ENCODE measurements at places on chromosomes 13 and 19.

DNA sequence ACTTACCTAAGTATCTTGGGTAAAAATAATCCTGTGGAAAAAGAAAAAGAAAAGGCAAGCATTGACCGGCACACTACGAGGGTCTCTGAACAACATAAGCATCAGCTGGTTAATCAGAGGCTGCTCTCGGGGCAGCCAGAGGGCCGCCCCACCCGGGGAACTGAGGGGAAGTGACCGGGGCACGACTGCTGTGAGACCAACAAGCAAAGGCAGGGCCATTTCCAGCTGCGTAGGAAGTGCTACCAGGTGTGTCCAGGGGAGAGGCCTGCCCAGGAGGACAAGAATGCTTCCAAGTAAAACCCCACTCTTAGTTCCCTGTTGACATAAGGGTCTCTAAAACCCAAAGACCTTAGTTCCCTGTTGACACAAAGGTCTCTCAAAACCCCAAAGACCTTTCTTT is 15.9 kb downstream of the GAS6 start:
- DNase-seq: no peak

DNA sequence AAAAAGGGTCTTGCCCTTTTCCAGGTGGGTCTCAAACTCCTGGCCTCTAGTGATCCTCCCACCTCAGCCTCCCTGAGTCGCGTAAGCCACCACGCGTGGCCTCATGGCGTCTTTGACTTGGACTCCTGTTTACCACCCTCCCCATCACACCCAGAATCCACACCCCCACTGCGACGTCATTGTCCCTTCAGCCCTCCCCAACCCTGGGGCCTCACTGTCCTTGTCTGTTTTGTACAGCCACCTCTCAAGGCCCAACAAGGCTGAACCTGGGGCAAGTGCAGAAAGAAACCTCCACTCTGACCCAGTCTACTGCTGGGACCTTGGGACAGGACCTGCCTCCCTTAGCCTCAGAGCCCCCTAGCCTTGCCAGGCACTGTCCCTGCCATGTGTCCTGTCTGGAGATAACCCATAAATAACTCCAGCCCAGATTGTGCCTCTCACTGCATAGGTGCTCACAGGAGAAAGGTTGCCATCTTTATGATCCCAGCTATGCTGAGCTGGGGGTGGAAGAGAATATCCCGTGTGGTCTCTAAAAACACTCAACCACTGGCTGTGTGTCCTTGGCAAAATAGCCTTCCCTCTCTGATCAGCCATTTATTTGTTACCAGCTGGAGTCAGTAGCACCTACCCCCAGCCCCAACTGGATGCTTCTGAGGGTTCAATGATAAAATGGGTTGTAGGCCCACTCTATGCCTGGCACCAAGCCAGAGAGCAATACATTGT is 1.8 kb upstream of the IFI30 start:
- no peak for DNase-seq

- DNase-seq: no peak
Measured at GRCh38 chr13:40125336-40125735, 469.9 kb downstream of the COG6 start.

GRCh38 chr13:112115403-112116091 is 48.6 kb downstream of the SOX1 start:
- no peak for DNase-seq

DNA sequence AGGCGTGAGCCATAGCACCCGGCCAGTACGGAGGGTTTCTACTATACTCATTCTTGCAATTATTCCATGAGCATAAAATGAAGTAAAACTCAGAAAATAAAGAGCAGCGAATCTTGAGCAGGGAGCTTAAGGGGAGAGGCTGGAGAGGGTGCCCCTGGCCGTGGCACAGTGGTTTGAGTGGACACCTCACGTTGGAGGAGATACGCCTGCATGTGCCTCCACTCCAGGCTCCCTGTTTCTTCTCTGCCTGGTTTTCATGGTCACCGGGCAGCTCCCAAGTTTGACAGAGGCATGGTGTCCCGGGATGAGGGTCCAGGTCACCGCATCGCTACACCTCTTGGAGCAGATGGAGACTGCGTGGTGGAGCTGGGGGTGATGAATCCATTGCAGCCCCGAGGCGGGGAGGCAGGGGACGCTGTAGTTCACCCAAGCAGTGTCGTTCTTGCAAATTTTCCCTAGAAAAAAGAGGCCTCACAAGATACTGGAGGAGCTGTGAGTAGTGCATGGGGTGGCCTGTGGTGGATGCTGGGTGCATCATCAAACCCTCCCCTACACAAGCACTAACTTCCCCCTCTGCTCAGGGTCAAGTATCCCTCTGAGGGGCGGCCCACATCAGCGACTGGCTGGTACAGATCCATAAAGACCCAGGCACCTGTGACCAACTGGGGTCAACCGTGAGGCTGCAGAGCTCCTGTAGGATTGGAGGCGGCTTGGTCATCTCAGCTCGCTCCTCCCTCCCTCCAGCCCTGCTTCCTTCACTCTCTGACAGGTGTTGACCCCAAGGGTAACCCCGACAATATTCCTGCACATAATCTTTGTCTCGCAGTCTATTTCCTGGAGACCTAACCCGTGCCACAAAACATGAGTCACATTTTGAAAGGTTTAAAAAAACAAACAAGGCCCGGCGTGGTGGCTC is 3.6 kb upstream of the MIER2 start:
- DNase-seq: peak; percentile 15

DNA sequence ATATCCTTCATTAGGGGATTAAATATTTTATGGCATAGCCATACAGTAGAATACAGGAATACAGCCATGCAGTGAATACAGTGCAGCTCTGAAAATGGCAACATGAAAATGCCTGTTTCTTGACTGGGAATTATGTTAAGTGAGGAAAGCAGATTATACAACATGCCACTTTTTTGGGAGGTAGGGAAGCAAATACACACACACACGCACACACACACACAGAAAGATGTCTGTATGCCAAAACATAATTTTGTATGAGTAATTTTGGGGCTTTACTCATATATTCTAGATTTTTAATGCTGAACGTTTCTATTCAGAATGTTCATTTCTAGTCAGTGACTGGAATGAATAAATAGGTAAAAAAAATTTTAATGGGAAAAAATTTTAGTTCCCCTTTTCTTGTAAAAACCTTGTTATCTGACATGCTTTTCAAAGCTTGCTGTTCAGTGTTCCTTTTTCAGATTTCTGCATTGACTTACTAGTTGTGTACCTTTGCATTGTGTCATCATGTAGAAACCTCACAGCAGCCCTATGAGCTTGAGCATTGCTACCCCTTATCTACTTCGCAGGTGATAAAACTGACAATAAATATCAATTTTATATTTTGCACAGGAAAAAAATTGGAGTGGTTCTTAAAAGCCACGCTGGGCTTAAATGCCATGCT is 7.8 kb downstream of the GPR183 start:
- DNase-seq: no peak

DNA sequence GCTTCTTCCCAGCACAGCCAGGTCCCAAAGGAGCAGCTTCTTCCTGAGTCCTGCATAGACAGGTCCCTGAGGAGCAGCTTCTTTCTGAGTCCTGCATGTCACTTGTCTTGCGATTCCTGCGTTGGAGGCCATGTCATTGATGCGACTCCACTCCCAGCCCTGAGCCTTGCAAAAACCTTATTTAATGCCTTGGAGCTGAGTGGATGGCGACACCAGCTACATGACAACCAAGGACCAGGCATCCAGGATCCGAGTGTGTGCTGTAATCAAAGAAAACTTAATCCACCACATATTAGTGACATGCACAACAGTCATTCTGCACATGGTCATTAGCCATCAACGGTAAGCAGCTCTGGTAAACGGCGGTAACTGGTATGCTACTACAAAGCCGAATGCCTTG is 315.8 kb downstream of the TEX29 start:
- no peak for DNase-seq

GRCh38 chr19:13087295-13087694 is 15.4 kb downstream of the LYL1 start:
- DNase-seq: no peak

DNA sequence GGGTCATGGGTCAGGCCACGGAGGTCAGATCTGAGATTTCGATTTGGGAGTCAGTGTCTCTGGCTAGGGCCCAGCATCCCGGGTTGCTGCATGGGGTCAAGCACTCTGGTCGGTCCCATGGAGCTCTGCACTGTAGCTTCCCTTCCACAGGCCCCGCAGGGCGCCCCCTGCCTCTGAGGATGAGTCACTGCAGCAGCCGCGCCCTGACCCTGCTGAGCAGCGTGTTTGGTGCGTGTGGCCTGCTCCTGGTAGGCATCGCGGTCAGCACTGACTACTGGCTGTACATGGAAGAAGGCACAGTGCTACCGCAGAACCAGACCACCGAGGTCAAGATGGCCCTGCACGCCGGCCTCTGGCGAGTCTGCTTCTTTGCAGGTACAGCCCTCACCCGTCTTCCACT is 3.6 kb downstream of the CACNG7 start:
- no peak for DNase-seq

DNA sequence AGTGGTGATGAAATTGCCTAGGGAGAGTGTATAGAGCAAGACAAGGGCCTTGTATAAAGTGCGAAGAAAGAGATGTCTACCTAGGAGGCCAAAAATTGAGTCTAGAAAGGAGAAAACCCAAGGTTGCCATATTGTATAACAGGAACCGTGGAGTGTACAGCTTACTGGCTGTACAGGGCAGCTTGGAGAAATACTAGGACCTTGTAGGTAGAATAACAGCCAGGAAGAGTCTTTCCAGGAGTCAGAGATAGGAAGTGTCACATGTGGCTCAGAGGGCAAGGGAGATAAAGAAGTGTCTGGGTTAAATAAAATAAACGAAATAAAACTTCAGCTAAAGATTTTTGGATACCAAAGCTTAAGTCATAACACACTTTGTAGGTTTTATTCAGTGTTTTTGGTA is 12.4 kb downstream of the CDK8 start:
- no peak for DNase-seq

GRCh38 chr13:71513411-71514033 is 353.5 kb downstream of the DACH1 start:
- DNase-seq: no peak

DNA sequence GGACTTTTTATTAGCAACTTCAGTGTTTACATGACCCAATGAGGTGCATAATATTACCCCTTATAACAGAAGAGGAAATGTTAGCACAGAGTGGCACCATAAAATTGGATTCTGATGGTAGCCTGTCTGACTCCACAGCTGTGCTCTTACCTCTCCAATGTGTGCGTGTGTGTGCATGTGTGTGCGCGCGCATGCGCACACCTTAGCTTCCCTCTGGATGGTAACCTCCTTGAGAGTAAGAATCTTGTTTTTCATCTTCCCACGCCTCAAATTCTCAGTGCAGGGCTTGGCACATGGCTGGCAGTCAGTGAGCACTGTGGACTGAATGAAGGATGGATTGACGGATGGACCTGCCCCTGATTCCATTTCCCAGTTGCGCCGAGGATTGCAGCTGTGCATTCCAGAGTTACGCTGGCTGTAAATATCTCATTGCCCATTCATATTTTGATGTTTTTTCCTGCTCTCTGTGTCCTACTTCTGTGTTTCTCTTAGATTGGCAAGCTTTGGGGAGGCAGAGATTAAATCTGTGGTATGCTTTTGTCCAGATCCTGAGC is 99.2 kb upstream of the WASF3 start:
- no peak for DNase-seq

GRCh38 chr19:10829967-10830366 is 6.0 kb downstream of the TMED1 start:
- no peak for DNase-seq

- DNase-seq: peak; percentile 83
Measured at GRCh38 chr19:58513694-58514563, 2.1 kb upstream of the SLC27A5 start.

- DNase-seq: no peak
Measured at GRCh38 chr13:24254146-24254841, 55.1 kb upstream of the C1QTNF9 start.

DNA sequence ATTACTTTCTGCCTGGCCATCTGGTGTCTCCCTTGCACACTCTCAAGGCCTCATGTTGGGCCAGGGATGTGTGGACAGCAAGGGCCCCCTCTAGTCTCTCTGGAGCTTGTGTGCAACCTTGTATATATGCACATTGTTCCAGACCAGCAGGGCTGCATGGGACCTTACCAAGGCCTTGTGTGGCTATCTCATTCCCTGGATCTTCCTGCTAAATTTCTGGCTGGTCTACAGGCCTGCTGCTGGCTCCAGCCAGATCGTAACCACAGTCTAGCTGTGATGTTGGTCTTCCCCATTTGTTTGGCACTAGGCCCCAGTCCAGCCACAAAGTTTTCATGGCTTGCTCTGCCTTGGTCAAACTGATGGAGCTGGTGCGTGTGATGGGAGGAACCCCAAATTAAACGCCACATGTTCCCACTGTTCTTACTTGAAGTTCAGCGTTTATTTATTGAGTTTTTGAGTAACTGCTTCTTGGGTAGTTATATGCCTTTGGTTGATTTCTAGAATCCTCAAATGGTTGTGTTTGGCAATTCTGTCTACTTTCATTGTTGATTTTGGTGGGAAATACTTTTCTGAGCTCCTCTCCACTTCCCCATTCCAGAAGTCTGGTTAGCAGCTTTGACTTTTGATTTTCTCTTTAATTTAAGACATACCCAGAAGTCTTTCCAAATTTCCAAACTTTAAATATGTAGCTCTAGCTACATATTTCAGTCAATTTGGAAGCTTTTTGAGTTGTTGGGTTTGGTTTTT is 56.4 kb downstream of the SIPA1L3 start:
- peak; percentile 50 for DNase-seq

DNA sequence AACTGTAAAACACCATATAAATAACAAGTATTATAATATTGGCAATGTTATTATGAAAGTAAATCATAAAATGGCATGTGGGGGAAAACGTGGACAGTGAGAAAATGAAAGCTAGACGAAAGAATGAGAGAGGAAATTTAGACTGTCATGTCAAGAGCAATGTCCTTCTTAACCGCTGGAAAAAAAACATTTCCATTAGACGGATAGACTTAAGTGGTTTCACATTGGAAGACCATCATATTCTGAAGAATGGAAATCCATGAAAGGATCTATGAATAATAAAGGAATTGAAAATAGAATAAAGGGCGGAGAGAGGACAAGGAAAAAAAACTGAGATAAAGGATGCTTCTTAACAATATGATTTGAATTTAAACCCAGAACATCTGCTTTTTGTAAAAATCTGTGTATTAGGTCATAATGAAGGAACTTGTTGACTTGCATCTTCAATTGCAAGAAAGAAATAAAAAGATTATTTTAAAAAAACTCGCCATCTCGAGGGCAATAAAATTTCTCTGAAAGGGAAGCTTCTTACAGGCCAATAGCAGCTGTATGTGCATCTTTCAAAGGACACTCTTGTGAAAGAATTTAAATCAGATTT is 90.6 kb downstream of the SPRY2 start:
- no peak for DNase-seq

GRCh38 chr19:48381178-48381950 is 10.0 kb downstream of the KDELR1 start:
- no peak for DNase-seq

GRCh38 chr13:66926851-66927524 is 303.1 kb downstream of the PCDH9 start:
- DNase-seq: no peak

DNA sequence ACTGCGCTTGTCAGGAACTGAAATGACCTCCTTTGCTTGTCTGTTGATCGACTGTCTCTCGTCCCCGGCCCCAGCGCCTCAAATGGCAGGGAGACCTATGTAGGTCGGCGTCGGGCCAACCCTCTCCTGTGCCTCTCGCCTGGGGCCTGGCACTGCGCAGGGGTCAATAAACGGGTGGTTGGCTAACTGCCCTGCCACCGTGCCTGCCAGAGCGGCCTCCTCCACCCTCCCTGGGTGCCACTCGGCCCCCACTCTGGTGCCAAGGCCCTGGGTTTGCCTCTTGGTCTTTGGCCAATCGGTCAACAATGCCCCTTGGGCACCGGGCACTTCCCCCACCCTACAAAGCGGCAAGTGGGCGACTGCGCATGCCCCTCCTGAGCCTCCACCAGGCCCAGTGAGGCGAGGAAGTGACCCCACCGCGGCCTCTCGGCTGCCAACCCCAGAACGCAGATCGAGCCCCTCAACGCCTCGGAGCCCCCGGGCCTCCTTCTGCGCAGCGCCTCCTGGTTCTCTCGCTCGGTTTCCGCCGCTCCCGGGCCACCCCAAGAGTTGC is 1.1 kb downstream of the KEAP1 start:
- DNase-seq: peak; percentile 49
